ENCODE measurements at places on chromosomes 6 and 20.
A peak's percentile ranks its signal among the peaks of the same experiment; 100 is the strongest.

GRCh38 chr20:2335096-2335870 is 39.5 kb downstream of the TGM3 start:
- no peak for DNase-seq

- DNase-seq = no peak
Observed at GRCh38 chr20:14441201-14441600, 103.8 kb upstream of the FLRT3 start.

DNA sequence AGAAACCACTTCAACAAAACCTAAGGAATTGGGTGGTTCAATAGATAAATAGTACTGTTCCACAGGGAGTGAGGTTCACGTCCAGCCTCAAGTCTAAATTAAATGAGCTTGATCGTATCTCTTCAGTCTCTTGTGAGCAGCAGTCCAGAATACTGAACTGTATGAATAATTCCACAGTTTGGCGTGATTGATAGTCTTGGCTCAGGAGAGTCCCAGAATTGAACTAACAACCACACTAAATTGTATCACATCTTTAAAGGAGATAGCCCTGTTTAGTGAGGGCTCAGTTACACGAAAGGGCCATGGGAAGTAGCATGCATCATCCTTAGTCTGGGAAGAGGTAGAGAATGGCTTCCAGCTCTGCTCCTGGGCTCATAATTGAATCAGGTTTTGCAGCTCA is 224.6 kb downstream of the PACRG start:
- no peak for DNase-seq

DNA sequence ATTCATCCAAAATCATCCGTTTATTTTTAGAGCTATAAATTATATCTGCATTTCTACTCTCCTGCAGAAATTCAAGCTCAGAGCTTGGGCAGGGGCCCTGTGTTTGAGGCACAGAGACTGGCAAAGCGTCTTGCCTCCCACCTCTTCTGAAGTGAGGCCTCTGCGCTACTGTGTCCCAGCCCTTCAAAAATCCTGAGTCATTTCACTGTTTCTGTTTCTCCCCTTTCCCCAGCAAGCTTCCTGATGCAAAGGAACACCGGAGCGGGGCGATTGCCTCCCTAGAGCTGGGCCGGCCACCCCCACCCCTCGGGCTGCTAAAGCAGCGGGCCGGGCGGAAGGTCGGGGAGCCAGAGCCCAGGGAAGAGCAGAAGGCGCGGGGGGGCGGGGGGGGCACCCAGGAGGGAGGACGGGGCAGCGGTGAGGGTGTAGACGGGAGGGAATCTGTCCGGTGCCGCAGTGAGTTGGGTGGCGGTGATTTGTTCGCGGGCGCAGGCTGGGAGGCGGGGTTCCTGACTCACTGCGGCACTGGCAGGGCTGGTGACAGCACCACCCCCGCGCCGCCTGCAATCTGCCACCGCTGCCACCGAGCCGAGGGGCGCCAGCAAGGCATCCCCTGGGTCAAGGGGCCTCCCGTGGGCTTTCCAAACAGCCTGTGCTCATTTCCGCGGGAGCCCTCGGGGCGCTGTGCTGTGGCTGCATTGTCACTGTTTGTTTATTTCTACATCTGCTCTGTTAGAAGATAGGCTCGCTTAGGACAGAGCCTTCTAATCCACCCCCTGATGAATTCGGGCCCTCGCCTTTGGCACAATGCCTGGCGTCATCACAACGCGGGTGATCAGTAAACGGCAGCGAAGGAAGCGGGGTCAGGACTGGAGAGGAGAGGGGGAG is 46.5 kb upstream of the SNAP25 start:
- DNase-seq = peak; percentile 73

DNA sequence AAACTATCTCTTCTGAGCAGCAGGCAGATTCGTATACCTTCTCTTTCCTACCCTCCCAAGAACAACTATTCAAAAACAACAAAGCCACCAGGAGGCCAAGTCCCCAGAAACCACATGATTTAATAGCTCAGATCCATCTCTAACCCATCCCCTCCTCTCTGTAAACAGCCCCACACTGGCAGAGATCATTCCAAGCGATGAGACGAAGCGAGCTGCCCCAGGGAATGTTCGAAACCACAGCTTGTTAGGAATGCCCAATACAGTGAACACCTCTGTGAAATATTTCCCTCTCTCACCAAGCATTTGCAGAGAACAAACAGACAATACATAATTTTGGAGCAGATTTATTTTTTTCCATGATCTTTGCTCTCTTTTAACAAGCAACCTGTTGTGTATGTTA is 231.8 kb downstream of the SOD2 start:
- DNase-seq = peak; percentile 23

All from eye (tissue), 1 donor.